Mesothelial cell of epicardium (in vitro differentiated cells): ENCODE measurements at places on chromosomes 3 and 15. TPM values are rescaled to one million over a fixed set of nuclear protein-coding genes. Genes with fewer than 3 reads are reported as not detected.

DNA sequence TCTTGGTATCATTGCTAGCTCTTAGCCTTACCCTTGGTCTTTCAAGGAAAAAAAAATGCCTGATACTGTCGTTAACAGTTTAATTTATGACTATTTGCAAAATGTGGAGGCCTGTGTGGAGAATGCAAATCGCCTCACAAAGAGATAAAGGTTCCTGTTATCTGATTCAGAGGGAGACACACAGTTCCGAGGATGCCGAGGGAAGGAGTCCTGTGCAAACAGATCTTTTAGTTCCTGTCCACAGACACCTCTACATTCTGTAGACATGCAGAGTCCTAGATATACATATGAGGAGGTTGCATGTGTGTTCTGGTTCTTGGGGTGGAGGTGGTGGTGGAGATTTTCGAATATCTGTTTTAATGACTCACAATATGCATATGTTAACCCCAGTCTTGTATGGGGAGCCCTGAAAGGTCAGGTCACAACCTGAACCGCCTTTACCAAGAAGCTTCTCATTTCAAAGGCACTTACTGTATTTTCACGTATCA is 5.7 kb downstream of the NR2F2 start:
- no peaks in the 10 kb centered on the region for H3K27me3 ChIP-seq
- DNase-seq = no peak
- H3K27ac ChIP-seq = peak overlapping the region; percentile 98

DNA sequence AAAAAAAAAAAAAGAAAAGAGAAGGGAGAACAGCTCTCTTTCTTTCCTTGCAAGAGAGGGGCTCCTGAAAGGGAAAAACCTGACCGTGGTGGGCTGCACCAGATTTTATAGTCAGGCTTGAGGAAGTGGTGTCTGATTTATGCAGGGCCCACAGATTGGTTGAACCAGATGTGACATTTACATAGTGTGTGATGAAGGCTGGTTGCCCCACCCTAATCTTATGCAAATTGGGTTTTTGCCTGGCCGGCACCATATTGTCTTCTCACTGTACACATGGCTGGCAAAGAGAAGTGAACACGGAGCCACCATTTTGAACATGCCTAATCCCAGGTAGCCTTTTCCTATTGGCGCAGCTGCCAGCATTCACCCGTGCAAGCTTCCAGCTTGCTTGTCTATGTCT is 154.4 kb downstream of the OXSM start:
- no peaks in the 10 kb centered on the region for H3K36me3 ChIP-seq
- no peak overlapping the region for H3K27ac ChIP-seq
- DNase-seq = no peak
- H3K4me1 ChIP-seq = no peaks in the 10 kb centered on the region

- H3K4me1 ChIP-seq = peaks cover 7% of the 10 kb centered on the region
- H3K36me3 ChIP-seq = no peaks in the 10 kb centered on the region
- H3K27ac ChIP-seq = no peak overlapping the region
- DNase-seq = no peak
- H3K27me3 ChIP-seq = no peaks in the 10 kb centered on the region
Measured at GRCh38 chr3:23254282-23254681, 51.2 kb downstream of the UBE2E2 start.

GRCh38 chr3:135106445-135106844 is 311.4 kb downstream of the EPHB1 start:
- H3K27me3 ChIP-seq = peaks cover 8% of the 10 kb centered on the region
- no peak overlapping the region for H3K27ac ChIP-seq
- no peaks in the 10 kb centered on the region for H3K36me3 ChIP-seq

- no peak overlapping the region for H3K27ac ChIP-seq
- DNase-seq = no peak
- no peak overlapping the region for H3K4me3 ChIP-seq
- peaks cover 28% of the 10 kb centered on the region for H3K4me1 ChIP-seq
- H3K36me3 ChIP-seq = peaks cover 9% of the 10 kb centered on the region
Measured at GRCh38 chr3:16474920-16475319, 38.6 kb downstream of the RFTN1 start.

DNA sequence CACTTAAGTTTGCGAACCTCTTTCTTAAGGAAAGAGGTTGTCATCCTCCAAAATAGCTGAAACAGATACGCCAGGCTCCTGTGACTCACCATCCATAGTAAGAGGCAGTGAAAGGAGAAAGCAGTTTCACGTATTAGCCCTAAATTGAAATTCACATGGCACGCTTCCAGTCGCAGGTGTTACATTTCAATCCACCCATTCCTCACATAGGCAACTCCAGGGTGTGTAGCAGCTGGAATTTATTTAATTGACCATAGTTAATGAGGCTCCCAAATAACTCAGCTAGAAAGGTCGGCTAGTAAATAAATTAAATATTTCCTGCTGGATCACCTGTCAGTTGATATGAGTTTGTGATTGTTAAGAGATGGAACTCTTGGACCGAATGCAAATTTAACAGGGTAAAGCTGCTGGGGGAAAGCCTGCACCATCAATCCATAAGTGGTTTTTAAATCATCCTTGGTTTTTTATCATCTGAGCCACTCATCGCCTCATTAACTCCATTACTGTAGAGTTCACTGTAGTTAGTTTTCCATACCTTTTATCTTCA is 19.6 kb downstream of the NSUN3 start:
- H3K27ac ChIP-seq = no peak overlapping the region
- peaks cover 5% of the 10 kb centered on the region for H3K4me1 ChIP-seq
- no peaks in the 10 kb centered on the region for H3K27me3 ChIP-seq
- no peak overlapping the region for H3K4me3 ChIP-seq

- no peak overlapping the region for H3K27ac ChIP-seq
- H3K36me3 ChIP-seq = peaks cover 41% of the 10 kb centered on the region
- H3K27me3 ChIP-seq = no peaks in the 10 kb centered on the region
- H3K4me1 ChIP-seq = no peaks in the 10 kb centered on the region
Measured at GRCh38 chr15:40192942-40193341, 32.1 kb downstream of the BUB1B start.

GRCh38 chr3:189646853-189647542 is 15.8 kb downstream of the TP63 start:
- no peaks in the 10 kb centered on the region for H3K4me1 ChIP-seq
- H3K36me3 ChIP-seq = no peaks in the 10 kb centered on the region
- H3K27me3 ChIP-seq = no peaks in the 10 kb centered on the region
- no peak for DNase-seq

- H3K4me1 ChIP-seq = peaks cover 5% of the 10 kb centered on the region
- no peak overlapping the region for H3K4me3 ChIP-seq
- DNase-seq = no peak
- peaks cover 4% of the 10 kb centered on the region for H3K27me3 ChIP-seq
- no peak overlapping the region for H3K27ac ChIP-seq
Measured at GRCh38 chr15:63473999-63474809, 30.2 kb upstream of the USP3 start.

DNA sequence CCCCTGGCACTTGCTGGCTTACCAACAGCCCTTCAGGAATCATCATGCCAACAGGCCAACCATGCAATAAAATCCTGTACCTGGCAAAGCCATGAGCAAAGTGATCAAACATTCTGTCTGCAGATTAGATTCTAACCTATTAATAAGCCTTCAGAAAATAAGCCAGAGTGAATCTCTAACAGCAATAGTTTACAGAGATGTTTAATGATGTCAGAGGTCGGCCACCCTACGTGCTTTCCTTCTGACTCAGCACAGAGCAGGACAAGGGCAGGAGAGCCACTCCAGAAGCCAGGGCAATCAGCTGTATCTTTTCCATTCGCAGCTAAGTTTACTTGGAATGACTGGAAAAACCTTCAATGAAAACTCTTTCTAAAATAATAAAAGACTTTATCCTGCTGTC is 13.1 kb downstream of the COL8A1 start:
- H3K4me1 ChIP-seq = peaks cover 5% of the 10 kb centered on the region
- no peaks in the 10 kb centered on the region for H3K27me3 ChIP-seq
- no peak overlapping the region for H3K27ac ChIP-seq
- no peak for DNase-seq

GRCh38 chr3:134242649-134243617 is 7.7 kb downstream of the RYK start:
- H3K4me1 ChIP-seq = peaks cover 38% of the 10 kb centered on the region
- H3K36me3 ChIP-seq = peaks cover 2% of the 10 kb centered on the region
- H3K27ac ChIP-seq = peak overlapping the region; percentile 54
- DNase-seq = no peak

- H3K27ac ChIP-seq = no peak overlapping the region
- H3K4me1 ChIP-seq = no peaks in the 10 kb centered on the region
- no peaks in the 10 kb centered on the region for H3K27me3 ChIP-seq
- no peak for DNase-seq
- H3K4me3 ChIP-seq = no peak overlapping the region
Measured at GRCh38 chr3:166123576-166123975, 286.4 kb upstream of the BCHE start.

GRCh38 chr15:63040954-63041353 is 1.6 kb upstream of the TPM1 start:
- peaks cover 1% of the 10 kb centered on the region for H3K27me3 ChIP-seq
- H3K36me3 ChIP-seq = peaks cover 3% of the 10 kb centered on the region
- peak overlapping the region; percentile 87 for H3K27ac ChIP-seq
- no peak for DNase-seq
- H3K4me1 ChIP-seq = peaks cover 50% of the 10 kb centered on the region

DNA sequence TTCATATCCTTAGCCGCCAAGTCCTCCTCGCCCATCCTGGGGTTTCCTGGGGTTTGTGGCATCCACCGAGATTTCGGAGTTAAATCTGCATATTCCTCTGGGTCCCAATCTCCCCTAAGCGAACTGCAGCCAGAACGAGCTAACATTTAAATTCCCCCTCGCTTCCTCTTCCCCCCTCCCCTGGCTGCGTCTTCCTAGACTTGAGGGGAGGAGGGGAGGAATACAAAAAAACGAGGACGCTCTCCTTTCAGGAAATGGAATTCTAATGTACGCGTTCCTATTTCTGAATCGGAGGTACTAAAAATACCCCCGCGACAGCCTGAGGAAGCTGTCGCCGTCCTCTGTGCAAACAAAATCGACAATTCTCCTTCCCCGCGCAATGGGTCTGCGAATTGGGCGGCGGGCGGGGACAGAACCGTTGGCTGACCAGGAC is 5.6 kb downstream of the FEZF2 start:
- no peaks in the 10 kb centered on the region for H3K36me3 ChIP-seq
- DNase-seq = no peak
- H3K27ac ChIP-seq = no peak overlapping the region

DNA sequence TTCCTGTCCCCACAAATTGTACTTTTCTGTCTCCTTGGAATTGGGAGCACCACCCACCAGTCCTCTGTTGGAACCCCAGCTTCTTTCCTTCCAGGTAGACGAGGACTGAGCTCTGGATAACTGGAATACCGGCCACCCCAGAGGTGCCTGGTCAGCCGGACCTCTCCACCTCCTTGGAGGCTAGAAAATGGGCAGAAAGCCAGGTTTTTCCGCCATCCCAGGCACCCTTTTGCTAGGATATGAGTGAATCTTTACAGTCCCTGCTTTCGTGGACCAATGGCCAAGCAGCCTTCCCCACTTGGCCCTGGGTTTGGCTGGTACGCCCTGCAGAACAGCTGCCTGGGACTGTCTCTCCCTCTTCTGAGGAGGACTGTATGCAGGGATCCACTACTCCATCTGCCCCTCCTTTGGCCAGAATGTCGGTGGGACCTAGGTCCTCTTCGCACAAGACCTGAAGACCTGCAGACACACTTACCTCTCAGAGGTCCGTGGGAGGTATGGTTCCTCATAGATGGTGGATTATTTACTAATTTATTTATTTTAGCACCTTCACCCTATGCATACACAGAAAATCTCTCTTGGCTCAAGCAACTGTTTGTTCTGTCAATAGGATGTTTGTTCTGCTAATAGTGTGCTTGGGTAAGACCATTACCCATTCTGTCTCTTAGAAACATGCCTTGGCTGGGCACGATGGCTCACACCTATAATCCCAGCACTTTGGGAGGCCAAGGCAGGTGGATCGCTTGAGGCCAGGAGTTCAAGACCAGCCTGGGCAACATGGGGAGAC is 8.6 kb upstream of the CHAC1 start:
- peaks cover 17% of the 10 kb centered on the region for H3K4me1 ChIP-seq
- no peak for DNase-seq
- no peak overlapping the region for H3K4me3 ChIP-seq
- peaks cover 9% of the 10 kb centered on the region for H3K27me3 ChIP-seq
- no peaks in the 10 kb centered on the region for H3K36me3 ChIP-seq

DNA sequence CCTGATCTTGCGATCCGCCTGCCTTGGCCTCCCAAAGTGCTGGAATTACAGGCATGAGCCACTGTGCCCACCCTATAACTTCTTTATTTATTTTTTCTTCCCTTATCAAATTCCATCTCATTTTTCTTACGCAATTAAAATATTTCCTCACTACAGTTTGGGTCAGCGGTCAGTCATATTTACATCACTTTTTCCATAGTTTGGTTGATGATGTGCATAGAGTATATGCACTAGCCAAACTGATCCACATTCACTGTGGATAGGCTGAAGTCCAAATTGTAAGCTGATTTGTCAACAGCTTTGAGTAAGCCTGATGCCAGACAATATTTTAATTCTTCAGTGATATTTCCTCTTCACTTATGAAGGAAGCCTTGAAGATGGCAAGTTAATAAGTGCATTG is 256.3 kb downstream of the TIGIT start:
- no peak overlapping the region for H3K27ac ChIP-seq
- no peak overlapping the region for H3K4me3 ChIP-seq

- DNase-seq = no peak
- H3K36me3 ChIP-seq = no peaks in the 10 kb centered on the region
- peaks cover 12% of the 10 kb centered on the region for H3K4me1 ChIP-seq
- peak overlapping the region; percentile 61 for H3K27ac ChIP-seq
- no peaks in the 10 kb centered on the region for H3K27me3 ChIP-seq
- no peak overlapping the region for H3K4me3 ChIP-seq
Measured at GRCh38 chr3:99920481-99921376, 103.1 kb downstream of the CMSS1 start.

- peaks cover 21% of the 10 kb centered on the region for H3K4me1 ChIP-seq
- no peak overlapping the region for H3K4me3 ChIP-seq
- H3K27ac ChIP-seq = peak overlapping the region; percentile 50
- no peak for DNase-seq
- no peaks in the 10 kb centered on the region for H3K27me3 ChIP-seq
- H3K36me3 ChIP-seq = no peaks in the 10 kb centered on the region
Measured at GRCh38 chr3:86930181-86930580, 60.8 kb downstream of the VGLL3 start.

- H3K4me3 ChIP-seq = no peak overlapping the region
- no peaks in the 10 kb centered on the region for H3K4me1 ChIP-seq
- H3K27ac ChIP-seq = no peak overlapping the region
- DNase-seq = no peak
- no peaks in the 10 kb centered on the region for H3K36me3 ChIP-seq
- H3K27me3 ChIP-seq = peaks cover 60% of the 10 kb centered on the region
Measured at GRCh38 chr3:180594631-180595558, 7.1 kb upstream of the TTC14 start.

The CLRN1 gene
- total RNA-seq = not detected in 3 replicates

The IL12A gene
- total RNA-seq = not detected in 3 replicates

The FBXO40 gene
- not detected in 3 replicates for total RNA-seq

The XCR1 gene
- not detected in 3 replicates for total RNA-seq

The PIERCE2 gene
- 1.4 to 2.2 TPM (median 1.6 TPM) in 3 replicates for total RNA-seq

The STXBP5L gene
- total RNA-seq = 1.7 to 2.5 TPM (median 1.7 TPM) in 3 replicates
